Esophagus squamous epithelium (tissue), 5 donors: ENCODE measurements at places on chromosomes 1 and 21. TPM values are rescaled to one million over a fixed set of nuclear protein-coding genes. Genes with fewer than 3 reads are reported as not detected.

GRCh38 chr1:17741052-17741451 is 14.1 kb upstream of the ACTL8 start:
- H3K4me3 ChIP-seq, result no peak overlapping the region
- H3K36me3 ChIP-seq, result no peaks in the 10 kb centered on the region
- H3K27ac ChIP-seq, result no peak overlapping the region
- peaks cover 6% of the 10 kb centered on the region for H3K4me1 ChIP-seq
- peaks cover 79% of the 10 kb centered on the region for H3K27me3 ChIP-seq

AADACL4 gene
- not detected for total RNA-seq

OVAAL gene
- not detected for total RNA-seq

KLHDC7A gene
- total RNA-seq, result 0.57 TPM
